ENCODE measurements at places on chromosomes 6 and 20.

- DNase-seq, result no peak
Measured at GRCh38 chr6:2038092-2038491, 207.3 kb downstream of the GMDS start.

- no peak for DNase-seq
Measured at GRCh38 chr20:44052166-44052565, 134.8 kb downstream of the JPH2 start.

GRCh38 chr20:7859356-7859802 lies 80.9 kb downstream of the HAO1 start:
- no peak for DNase-seq

DNA sequence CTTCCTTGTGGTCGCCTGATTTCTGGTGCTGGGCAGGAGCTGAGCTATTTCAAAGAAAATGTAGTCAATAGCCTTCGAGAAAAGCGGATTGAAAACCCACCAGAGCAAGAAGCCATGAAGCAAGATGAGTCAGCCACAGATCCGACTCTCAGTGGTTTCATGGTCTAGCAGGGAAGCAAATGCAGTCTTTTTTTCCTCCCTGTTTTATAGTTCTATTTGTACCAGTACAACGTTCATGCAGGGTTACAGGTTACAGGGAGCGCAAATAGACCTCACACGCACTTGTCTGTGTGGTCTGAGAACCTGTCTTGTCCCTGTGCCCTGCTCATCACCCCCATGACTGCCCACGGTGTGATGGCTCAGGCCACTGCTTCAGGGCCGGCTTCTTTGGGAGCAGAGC lies 309.8 kb upstream of the SUPT3H start:
- no peak for DNase-seq

GRCh38 chr6:98016565-98016964 lies 733.5 kb upstream of the MMS22L start:
- no peak for DNase-seq

DNA sequence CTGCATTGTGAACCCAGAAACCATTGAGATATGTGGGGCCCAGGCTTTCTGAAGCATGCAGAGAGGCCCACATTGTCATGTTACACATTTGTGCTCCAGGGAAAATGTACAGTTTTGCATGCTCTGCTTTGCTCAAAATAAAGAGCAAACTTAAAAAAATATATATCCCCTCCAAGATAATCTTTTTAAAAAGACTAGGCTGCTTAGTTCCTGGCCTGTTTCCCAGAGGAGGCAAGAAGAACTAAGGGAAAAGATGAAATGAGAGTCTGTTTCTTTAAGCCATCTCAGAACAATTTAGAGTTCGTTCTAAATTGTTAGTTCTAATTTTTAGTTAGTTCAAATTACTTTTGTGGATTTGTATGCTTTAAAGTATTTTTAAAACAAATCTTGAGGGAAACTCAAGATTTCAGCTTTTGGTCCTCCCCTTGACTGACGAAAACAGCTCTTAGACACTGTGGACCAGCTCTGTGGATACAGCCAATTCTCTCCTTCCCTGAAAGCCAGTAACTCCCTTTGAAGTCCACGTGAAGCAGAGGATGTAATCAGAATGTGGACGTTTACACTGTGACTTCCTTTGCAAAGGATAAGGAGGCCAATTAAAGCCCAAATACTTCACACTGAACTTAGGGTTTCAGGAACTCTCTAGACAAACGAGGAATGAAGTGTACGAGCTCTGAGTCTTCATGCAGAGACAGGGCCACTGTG lies 84.7 kb downstream of the CD164 start:
- no peak for DNase-seq

DNA sequence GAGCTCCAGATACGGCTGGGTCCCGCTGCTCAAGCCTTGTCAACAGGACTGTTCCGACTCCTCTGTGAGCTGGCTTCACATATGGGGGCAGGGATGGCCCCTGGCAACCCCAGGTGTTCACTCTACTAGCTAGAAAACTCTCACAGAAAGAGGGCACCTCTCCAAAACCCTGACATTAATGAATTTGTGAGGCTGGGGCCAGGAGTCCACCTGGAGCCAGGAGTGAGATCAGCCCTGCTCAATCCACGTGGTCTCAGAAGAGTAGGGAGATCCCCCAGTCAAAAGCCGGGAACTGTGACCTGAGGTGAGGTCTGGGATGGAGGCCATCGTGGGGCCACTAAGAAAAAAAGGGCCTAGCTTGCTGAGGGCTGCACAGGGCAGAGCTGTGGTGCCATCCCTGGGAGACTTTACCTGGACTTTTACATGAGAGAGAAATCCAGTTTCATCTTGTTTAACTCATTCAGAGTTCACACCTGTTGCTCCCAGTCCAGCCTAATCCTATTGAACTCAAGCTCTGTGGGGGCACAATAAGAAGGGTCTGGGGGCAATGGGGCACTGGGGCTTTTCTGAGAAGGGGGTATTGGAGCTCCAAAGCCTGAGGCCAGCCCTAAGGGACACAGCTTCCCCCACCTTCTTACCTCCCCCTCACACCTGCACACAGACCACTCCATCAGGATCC lies 144.3 kb upstream of the MLN start:
- no peak for DNase-seq

DNA sequence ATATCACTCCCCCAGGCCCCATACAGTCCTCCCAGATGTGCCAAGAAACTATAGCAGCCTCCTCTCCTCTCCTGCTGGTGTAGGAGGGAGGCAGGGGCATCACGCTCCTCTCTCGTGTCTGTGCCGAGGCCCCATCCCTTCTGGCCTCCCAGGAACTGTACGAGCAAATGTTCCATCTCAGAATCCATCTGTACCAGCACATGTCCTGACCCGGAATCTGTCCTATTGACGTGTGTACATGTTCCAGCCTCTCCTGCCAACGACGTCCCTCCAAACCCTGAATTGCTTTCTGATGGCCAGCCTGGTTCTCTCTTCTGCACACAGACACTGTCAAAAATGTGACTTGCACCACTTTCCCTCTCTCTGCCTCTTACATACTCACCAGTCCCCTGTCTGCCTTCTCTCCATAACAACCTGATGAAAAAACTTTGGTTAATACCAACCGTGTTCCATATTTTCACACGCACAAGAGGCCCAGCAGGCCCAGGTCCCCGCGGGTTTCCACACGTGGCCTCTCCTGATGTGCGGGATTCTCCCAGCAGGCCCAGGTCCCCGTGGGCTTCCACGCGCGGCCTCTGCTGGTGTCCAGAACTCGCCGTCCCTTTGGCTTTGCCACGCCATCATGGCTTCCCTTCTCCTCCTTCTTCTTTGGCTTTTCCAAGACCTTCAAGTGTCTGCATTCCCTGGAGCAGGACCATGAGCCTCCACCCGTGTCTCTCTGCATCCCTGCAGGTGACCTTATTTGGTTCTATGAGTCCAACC lies 125.2 kb upstream of the THBS2 start:
- DNase-seq, result no peak

- no peak for DNase-seq
Measured at GRCh38 chr6:52135217-52135616, 47.8 kb upstream of the PKHD1 start.

- DNase-seq, result no peak
Measured at GRCh38 chr6:146871611-146872425, 273.0 kb downstream of the ADGB start.

DNA sequence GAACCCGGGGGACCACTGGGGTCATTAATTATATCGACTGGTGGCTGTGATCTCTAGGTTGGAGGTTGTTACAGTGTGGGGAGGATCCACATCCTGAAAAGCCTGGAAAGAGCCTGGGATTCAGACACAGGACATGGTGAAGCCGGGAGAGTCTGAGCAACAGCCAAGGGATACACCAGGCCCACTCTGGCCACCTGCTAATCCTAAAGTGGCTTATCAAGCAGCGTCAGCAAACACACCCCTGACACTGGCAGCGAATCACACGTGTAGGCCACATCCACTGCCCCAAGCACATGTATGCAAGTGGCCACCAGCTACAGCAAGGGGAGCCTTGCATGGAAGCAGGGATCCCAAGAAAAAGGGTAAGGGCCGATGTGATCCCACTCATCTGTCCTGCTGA lies 41.0 kb downstream of the GFOD1 start:
- DNase-seq, result no peak

DNA sequence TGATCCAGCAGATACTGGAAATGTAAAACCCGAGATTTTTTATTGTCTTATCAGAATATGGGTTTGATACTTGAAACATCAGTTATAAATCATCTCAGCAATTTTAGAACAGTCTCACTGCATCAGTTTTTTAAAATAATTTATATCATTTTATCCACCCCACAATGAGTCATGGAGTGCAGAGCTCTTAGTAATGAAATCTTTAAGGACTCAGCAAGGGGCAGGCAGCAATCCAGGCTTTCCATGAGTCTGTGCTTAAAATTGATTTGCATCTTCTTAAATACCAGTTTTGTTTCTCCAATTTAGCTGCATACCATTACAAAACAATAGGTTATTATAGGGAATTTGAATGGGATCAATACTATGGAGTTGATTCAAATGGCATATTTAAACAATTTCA lies 832.3 kb downstream of the C6orf118 start:
- DNase-seq, result no peak

GRCh38 chr6:168206661-168207274 lies 112.8 kb downstream of the DACT2 start:
- DNase-seq, result no peak

GRCh38 chr6:2192976-2193375 lies 52.4 kb downstream of the GMDS start:
- DNase-seq, result no peak

Measured in stimulated activated CD4-positive, alpha-beta T cell treated with anti-CD3 and anti-CD28 coated beads, Interleukin-4, amount 100 ng/mL, for 4 hours (primary cell).